ENCODE measurements at places on chromosomes 3 and 15.

GRCh38 chr3:23455084-23455483 lies 252.0 kb downstream of the UBE2E2 start:
- DNase-seq, result peak; percentile 54

DNA sequence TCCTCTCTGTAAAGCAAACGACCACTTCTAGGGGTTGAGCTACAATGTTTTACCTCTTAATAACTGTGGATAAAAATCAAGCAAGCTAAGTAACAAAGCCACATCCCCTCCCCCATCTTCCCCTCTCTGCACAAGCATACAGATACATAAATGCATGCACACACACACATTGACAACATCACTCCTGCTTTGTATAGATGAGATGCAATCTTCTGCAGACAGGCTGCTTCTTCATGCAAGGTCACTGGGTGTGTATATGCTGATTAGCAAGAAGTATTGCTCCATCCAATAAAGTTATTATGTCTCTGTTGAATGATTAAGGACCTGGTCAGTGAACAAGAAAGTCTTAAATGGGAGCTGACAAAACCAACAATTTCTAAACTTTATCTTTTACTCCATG lies 8.8 kb upstream of the ATP11B start:
- no peak for DNase-seq

DNA sequence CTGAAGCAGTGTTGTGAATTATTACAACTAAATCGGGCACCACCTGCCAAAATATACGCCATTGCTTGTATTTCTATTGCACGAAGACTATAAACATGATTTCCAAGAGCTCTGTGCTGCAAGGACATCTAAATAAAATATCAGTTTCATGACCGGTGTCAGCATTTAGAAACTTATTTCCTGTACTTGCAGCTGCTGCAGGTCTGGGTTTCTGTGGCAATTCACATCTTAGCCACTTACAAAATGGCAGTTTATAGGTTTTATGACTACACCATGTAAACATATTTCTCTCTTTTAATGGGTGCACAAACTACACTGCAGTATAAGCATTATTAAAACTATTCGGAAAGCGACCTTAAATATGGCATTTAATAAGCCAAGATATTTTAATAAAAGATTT lies 359.4 kb downstream of the VPS13C start:
- DNase-seq, result no peak

DNA sequence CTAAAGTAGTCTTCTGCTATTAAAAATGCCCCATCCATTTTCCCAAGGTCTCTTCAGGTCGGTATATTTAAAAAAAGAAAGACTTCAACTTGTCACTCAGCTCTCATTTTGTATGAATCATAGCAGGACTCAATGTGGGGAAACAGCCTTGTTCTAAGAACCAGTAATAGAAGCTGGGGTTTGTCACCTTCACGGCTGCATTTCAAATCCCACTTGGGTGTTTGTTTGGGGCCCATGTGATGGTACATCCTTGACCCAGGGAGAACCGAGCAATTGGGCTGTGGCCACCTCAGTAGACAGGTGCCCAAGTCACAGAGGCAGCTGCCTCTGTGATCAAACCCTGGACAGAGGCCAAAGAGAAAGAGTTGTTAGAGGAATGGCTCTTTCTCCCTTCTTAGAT lies 70.3 kb upstream of the ARL8B start:
- DNase-seq, result no peak

- no peak for DNase-seq
Measured at GRCh38 chr3:172111163-172111562, 71.8 kb downstream of the FNDC3B start.

GRCh38 chr3:13335059-13335458 lies 85.1 kb downstream of the NUP210 start:
- DNase-seq, result no peak

DNA sequence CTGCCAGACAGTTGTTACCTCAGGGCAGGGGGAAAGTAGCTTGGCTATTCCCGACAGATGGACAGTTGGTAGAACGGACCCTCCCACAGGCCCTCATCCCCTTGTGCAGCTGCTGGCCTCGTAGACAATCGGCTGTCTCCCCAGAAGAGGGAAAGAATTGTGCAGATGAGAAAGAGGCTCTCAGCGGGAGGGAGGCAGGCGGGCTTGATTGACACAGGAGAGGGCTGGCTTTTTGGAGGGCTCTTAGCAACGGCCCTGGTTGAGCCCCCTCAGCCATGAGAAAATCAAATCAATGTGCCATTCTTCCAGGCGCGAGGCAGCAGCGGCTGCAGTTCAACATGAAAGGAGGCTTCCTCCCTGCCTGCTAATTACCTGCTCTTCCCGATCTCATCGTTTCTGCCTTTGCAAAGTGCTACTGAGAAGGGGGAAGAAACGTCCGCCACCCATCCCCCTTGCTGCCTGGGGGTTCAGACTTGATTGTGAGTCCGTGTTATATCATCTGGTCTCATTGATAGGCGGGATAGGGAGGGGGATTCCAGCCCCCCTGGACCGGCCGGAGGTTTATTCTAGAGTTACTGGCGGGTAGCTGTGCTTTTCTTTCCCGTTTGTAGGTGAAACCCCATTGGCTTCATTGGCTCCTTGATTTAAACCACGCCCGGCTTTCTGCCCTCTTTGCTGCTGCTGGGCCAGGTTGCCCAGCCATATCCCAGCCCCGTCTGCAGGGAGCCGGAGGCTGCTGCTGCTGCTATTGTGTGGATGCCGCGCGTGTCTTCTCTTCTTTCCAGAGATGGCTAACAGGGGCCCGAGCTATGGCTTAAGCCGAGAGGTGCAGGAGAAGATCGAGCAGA lies at the start of gene TAGLN3:
Gene TAGLN3, plus strand, starts transcription at position 287 of the 848 bp plus-strand sequence. Its CDS starts 501 bp downstream, at position 788.
- no peak for DNase-seq

DNA sequence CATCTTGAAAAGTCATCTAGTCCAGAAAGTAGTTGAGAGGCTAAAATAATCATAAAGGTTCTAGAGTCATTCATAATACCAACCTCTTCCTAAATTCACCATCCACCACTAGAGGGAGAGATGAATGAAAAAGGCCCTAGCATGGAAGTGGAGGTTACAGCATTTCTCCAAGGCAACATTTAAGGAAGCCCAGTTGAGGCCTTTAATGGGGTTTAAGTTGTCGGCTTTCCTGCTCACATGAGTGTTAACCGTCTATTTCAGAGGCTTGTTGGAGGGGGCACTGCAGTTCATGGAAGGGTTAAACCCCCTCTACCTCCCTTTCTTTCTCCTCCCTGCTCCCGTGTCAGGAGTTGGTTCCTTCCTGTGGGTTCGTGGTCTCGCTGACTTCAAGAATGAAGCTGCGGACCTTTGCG lies 3.8 kb upstream of the SLCO3A1 start:
- DNase-seq, result peak; percentile 86

GRCh38 chr15:76336254-76337058 lies at the start of gene ISL2:
TSS of gene ISL2 (plus strand) at chr15:76336773. CDS start at chr15:76336884, 111 bp downstream.
- DNase-seq, result peak; percentile 99

GRCh38 chr15:86556396-86557017 lies 476.8 kb downstream of the AGBL1 start:
- DNase-seq, result no peak

DNA sequence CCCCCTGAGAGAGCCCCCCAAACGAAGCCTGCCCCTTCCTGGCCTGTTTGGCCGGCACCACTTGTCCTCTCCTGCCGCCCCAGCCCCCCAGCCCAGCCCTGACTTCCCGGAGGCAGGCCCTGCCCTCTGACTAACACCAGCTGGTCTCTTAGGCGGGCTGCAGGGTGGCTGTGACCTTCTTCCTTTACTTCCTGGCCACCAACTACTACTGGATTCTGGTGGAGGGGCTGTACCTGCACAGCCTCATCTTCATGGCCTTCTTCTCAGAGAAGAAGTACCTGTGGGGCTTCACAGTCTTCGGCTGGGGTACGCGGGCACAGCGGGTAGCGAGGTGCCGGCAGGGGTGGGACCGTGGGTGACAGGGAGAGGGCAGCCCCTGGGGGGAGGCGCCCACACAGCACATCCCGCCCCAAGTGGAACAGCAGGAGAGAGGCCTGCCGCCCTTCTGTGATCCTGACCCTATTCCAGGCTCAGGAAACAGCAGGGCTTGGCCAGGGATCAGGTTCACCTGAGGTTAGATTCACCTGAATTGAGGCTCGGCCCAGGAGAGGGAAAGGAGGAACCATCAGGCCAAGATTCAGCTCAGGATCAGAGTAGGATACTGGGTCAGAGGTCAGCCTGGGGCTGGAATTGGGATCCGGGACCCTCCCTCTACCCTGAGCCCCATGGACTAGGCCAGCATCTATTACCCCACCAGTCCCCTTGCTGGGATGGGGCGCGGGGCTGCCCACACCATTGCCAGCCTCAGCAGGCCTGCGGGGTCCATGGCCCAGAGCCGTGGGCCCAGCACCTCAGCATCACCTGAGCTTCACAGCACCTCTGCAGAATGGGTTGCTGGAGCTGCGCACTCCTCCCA lies 21.9 kb downstream of the PTH1R start:
- DNase-seq, result no peak

DNA sequence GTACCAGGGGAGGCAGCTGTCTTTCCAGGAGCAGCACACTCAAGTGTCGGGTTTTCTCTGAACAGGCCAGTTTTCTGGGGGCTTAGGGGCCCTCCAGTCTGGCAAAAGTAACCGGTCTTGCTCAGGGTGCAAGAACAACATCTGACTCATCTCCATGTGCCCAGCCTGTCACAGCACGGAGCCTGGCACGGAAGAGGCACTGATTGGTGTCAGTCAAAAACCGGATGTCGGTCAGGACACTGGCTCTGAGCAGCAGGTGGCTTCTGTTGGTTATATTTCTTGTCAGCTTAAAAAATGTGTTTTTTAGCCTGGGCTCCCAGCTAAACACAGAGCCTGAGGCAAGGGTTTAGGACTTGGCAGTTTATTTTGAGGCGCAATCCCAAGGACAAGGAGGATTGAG lies 139.9 kb downstream of the FBLN2 start:
- no peak for DNase-seq

DNA sequence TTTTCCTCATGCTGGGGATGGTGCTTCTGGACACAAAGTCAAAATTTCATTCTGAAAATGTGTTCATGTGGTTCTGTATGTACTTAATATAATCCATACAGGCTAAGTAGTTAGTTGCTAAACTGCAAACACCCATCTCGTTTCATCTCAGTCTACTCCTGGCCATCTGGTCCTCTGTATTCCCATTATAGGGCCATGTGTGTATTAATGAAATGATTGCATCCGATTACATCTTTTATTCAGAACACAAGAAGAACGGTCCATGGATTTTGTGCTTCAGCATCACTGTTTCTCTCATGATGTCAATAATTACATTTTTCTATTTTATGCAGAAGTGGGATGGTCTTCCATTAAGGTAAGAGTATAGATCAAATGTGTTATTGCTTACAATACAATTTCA lies 6.1 kb upstream of the GJD2 start:
- no peak for DNase-seq

DNA sequence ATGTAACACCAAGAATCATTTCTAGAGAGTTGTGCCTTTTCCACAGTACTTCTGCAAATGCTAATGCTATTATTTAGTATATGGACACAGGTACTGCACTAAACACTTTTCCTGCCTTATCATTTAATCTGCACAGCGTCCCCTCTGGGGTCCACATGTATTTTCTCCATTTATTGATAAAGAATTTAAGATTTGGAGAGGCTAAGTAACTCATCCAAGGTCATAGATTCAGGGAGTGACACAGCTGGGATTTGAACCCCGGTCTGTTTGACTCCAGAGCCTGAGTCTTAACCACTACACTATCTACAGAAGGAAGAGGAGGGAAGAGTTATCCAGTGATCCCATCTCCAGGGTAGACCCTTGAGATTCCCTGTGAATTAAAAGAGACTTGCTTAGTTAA lies 24.9 kb upstream of the TPRG1 start:
- DNase-seq, result no peak

DNA sequence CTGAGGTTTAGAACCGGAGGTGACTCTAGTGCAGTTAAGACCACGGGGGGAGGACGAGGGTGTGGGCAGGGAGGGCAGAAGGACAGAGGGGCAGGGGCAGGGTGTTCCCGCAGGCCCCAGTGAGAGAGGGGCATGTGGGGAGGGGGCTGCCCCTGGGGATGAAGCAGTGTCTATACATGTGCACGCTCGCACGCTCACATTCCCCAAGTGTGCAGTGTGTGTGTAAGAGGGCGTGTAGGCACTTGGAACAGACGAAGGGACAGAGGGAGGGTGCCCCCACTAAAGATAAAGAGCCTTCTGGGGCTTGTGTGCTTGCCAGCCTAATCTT lies 69.5 kb upstream of the MEF2A start:
- DNase-seq, result no peak

- DNase-seq, result no peak
Measured at GRCh38 chr3:69560116-69560515, 174.2 kb upstream of the FRMD4B start.

DNA sequence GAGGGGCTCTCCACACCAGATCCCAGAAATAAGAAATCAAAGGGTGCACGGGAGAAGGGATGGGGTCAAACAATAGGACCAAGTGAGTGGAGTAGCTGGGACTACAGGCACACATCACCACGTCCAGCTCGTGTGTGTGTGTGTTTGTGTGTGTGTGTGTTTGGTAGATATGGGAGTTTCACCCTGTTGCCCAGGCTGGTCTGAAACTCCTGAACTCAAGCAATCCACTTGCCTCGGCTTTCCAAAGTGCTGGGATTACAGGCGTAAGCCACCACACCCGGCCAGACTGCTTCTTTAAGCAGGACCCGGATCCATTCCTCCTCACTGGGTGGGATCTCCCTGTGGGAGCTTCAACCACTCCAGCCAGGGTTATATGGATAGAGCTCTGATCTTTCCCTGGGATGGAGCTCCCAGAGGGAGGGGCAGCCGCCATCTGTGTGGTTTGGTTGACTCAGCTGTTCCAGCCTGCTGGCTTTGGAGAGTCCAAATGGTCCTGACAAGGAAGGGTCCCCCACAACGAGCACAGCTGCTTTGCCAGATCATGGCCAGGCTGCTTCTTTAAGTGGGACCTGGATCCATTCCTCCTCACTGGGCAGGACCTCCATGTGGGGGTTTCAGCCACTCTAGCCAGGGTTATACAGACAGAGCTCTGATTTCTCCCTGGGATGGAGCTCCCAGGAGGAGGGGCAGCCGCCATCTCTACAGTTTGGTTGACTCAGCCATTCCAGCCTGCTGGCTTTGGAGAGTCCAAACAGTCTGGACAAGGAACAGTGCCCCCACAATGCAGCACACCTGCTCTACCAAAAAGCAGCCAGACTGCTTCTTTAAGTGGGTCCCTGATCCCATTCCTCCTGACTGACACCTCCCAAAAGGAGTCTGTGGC lies 9.1 kb upstream of the AVEN start:
- DNase-seq, result no peak

- DNase-seq, result no peak
Measured at GRCh38 chr3:110904520-110904890, 167.1 kb upstream of the NECTIN3 start.

- DNase-seq, result no peak
Measured at GRCh38 chr3:129892486-129892856, 1.0 kb downstream of the TMCC1 start.

GRCh38 chr3:31422237-31422636 lies 110.5 kb upstream of the STT3B start:
- no peak for DNase-seq

GRCh38 chr3:7000501-7000900 lies 139.6 kb downstream of the GRM7 start:
- no peak for DNase-seq

- DNase-seq, result no peak
Measured at GRCh38 chr3:127174715-127175140, 18.2 kb upstream of the PRR23E start.

All from KBM-7 (cell line).